Activated CD8-positive, alpha-beta T cell treated with anti-CD3 and anti-CD28 coated beads, Interleukin-2, amount 10 ng/mL, durations not matched to agents 7 days and 5 days (primary cell): ENCODE measurements at places on chromosomes 7 and 10. TPM values are rescaled to one million over a fixed set of nuclear protein-coding genes. Genes with fewer than 3 reads are reported as not detected.

The INTS1 gene
- 112 TPM for total RNA-seq

The KLLN gene
- total RNA-seq = 0.94 TPM

The TFEC gene
- total RNA-seq = 0.73 TPM

The ARHGEF5 gene
- total RNA-seq = 8.2 TPM

The HOXA1 gene
- total RNA-seq = 0.89 TPM

The RRP12 gene
- total RNA-seq = 35.6 TPM

DNA sequence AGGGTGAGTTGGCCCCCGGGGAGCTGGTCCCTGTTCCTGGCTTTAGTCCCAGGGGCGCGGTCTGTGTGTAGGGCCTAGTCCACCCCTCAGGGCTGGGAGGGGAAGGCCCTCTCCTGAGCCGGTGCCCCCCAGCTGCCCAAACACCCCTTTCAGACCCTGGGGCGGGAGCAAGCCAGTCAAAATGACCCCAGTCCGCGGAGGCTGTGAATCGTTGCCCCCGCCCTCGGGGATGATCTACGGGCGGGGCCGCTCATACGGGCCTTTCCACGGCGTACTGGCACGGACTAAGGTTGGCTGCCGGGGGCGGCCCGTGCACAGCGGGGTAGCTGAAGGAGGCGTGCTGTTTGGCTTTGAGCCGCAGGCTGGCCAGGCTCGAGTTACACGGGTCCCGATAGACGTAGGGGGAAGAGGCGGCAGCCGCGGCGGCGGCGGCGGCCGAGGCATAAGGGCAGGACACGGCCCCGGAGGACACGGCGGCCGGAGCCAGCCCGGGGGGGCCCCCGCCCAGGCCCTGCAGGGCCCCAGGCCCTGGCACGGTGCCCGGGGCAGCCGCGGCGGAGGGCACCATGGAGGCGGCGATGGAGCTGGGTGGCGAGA, 4.3 kb downstream of the ELOVL3 start:
- H3K4me3 ChIP-seq = peak overlapping the region; percentile 67
- peaks cover 59% of the 10 kb centered on the region for H3K27me3 ChIP-seq
- peaks cover 33% of the 10 kb centered on the region for H3K4me1 ChIP-seq
- H3K36me3 ChIP-seq = no peaks in the 10 kb centered on the region
- no peak for DNase-seq
- no peak overlapping the region for H3K27ac ChIP-seq

GRCh38 chr7:81383846-81384245, 386.0 kb downstream of the HGF start:
- no peak overlapping the region for H3K4me3 ChIP-seq
- H3K27me3 ChIP-seq = no peaks in the 10 kb centered on the region
- H3K36me3 ChIP-seq = no peaks in the 10 kb centered on the region
- no peak overlapping the region for H3K27ac ChIP-seq
- H3K4me1 ChIP-seq = no peaks in the 10 kb centered on the region

DNA sequence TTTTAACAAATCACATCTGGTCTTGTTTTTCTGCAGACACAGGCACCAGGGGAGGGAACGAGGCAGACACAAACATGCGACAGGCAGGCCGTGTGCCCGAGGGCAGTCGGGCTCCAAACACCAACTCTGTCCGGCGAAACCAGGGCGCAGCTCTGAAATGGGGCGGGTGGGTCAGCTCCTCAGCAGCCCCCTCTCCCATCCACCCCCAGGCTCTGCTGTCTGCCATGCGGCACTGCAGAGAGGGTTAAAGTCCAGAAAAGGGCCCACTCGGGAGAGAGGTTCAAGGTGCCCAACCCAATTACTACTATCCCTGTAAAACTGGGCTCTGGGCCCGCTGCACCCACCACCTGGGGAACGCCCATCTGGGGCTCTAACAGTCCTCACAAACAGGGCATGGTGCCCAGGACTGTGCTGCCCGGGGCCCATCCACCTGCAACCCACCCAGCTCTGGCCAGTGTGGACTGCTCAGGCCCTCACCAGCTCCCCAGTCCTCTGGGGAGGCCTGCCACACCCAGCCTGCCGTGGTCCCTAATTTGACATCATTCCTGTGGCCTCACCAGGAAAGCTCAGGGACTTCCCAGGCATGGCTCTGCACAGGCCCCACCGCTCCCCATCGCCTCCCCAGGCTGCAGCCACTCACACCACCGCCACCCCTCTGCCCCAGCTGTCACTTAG, 18.7 kb downstream of the YKT6 start:
- no peak overlapping the region for H3K4me3 ChIP-seq
- H3K36me3 ChIP-seq = peaks cover 1% of the 10 kb centered on the region
- no peak overlapping the region for H3K27ac ChIP-seq
- DNase-seq = no peak

- H3K27me3 ChIP-seq = no peaks in the 10 kb centered on the region
- no peak overlapping the region for H3K27ac ChIP-seq
- DNase-seq = no peak
- H3K36me3 ChIP-seq = peaks cover 12% of the 10 kb centered on the region
These were observed 16.7 kb upstream of the C10orf95 start for GRCh38 chr10:102467971-102468438.
